ENCODE measurements at places on chromosomes 3 and 15.

- no peak for DNase-seq
Measured at GRCh38 chr3:71308836-71309235, 274.7 kb downstream of the FOXP1 start.

- DNase-seq, result no peak
Measured at GRCh38 chr15:92914103-92914499, 14.0 kb downstream of the CHD2 start.

- DNase-seq, result no peak
Measured at GRCh38 chr3:3551981-3552380, 247.2 kb upstream of the LRRN1 start.

DNA sequence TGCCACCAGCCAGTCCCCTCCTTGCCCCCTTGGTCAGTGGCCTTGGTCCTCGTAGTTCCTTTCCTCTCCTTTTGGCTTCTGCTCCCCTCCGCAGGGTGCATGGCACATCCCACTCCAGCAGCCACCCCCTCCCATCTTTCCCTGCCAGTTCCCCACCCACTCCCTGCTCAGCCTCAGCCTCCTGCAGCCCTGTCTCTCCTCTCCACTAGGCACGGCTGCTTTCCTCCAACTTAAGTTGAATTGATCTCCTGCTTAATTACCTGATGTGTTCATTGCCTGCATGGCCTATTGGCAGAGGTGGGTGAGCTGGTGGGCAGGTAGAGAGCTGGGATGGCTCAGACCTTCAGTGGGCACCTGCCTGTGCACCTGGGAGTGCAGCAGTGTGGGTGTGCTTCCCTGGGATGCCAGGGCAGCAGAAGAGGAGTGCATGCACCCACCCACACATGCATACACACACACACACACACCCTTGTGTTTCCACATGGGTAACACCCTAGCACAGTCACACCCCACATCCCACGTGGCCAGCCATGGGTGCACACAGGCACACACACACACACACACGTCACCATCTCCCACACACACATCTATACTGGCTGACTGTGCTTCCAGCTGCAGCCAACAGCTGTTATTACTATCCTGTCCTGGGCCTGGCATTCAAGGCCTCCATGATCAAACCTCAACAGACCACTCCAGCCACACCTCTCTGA lies 30.9 kb downstream of the C3orf18 start:
- no peak for DNase-seq

DNA sequence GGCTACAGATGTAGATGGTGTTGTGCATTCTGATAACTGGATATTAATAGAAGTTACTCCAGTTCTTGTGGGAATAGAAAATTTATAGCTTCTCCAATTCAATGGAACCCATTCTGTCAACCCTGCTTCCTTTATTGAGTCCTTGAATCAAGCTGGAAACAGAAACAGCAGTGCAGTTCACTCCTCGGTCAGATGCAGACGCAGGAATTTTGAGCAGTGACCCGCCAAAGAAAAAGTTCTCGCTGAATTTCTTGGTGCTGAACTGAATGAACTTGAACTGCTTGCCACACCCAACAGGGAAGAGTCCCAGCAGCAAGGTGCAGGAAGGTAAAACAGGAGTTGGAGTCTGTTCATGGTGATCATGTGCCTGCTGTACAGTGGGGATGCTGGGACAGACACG lies 10.3 kb downstream of the HRH1 start:
- DNase-seq, result no peak

DNA sequence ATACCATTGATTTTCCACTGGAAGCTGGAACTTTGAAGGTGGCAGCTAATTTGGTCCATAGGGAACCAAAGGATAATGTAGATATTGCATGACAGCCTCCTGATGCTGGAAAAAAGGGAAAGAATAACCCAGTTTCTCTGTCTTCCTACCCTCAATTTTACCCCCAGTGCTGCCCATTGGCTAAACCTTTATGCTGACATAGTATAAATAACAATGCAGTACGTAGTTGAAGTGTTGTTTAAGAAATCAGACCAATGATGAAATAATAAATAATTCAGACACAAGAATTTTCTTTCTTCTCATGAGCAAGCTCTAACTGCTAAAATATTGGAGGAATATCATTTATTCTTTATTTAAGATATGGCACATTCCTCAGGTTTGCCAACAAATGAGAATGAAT lies 843.4 kb downstream of the EPHA3 start:
- no peak for DNase-seq

GRCh38 chr3:189820365-189820720 lies 189.2 kb downstream of the TP63 start:
- DNase-seq, result no peak
